ENCODE measurements at places on chromosomes 2 and 18.

DNA sequence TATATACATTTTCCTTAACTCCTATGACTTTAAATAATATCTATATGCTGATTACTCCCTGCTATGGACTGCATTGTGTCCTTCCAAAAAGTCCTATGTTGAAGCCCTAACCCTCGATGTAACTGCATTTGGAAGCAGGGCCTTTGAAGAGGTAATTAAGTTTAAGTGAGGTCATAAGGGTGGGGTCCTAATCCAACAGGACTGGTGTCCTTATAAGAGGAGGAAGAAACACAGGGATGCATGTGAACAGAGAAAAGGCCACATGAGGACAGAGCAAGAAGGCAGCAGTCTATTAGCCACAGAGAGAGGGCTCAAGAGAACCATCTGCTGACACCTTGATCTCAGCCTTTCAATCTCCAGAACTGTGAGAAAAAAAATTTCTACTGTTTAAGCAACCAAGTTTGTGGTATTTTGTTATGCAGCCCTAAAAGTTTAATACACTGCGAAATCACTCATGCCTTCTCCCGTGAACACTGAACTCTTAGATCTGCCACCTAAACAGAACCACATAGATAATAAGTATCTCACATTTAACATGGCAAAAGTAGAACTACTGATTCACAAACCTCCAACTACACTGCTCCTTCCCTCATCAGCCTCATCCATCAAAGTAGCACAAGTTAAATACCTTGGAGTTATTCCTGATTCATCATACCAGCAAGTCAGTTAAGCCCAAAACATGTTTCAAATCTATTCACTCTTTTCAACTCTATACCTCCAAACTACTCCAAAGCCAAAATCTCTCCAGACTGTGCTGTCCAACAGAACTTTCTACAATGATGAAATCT is 65.4 kb downstream of the HIBCH start:
- no peak for DNase-seq

DNA sequence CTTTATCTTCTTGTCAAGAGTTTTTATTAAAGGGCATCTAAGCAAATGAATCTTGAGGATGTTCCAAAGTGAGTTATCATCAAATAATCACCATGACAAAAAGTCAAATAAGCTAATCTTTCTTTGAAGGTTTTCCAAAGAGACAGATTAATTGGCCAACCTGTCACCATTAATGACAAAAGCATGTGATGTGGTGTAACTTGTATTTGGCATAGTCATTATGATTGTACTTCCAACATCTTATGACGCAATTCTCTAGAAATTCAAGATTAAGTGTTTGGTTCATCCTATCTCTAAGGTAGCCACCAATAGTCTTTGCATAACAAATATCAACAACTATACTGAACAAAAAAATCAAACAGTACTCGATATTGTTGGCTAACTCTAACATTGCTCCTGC is 28.6 kb downstream of the RBMS1 start:
- no peak for DNase-seq

DNA sequence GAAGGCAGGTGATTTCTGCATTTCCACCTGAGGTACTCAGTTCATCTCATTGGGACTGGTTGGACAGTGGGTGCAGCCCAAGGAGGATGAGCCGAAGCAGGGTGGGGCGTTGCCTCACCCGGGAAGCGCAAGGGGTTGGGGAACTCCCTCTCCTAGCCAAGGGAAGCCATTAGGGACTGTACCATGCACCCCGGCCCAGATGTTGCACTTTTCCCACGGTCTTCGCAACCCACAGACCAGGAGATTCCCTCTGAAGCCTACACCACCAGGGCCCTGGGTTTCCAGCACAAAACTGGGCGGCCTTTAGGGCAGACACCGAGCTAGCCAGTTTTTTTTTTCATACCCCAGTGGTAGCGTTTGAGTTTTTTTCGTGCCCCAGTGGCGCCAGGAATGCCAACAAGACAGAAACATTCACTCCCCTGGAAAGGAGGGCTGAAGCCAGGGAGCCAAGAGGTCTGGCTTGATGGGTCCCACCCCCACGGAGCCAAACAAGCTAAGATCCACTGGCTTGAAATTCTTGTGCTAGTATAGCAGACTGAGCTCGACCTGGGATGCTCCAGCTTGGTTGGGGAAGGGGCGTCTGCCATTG is 75.9 kb upstream of the RANBP2 start:
- DNase-seq = no peak

GRCh38 chr18:49537232-49537896 is 24.5 kb upstream of the LIPG start:
- DNase-seq = no peak

- DNase-seq = no peak
These were observed 100.8 kb downstream of the ASB1 start for GRCh38 chr2:238527565-238527964.

Data from NCI-H1048 (cell line).